ENCODE measurements at places on chromosomes 3 and 15.

DNA sequence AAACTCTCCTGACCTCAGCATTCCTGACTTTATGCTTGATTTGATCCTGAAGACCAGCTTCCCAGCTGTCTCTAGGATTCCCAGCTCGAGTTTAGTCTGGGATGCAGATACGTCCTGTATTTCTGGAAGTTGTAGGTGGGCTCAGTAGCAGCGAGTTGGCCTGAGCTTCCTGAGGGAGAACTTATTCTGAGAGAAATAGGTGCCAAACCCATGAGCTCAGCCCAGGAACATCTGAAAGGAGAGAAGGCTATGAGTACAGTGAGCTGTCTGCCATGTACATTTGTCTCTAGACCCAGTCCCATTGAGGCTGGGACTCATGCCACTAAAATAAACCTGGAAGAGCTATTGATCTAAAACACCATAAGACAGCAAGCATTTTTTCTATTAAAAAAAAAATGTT, 36.6 kb upstream of the SLC9A9 start:
- no peak for DNase-seq

DNA sequence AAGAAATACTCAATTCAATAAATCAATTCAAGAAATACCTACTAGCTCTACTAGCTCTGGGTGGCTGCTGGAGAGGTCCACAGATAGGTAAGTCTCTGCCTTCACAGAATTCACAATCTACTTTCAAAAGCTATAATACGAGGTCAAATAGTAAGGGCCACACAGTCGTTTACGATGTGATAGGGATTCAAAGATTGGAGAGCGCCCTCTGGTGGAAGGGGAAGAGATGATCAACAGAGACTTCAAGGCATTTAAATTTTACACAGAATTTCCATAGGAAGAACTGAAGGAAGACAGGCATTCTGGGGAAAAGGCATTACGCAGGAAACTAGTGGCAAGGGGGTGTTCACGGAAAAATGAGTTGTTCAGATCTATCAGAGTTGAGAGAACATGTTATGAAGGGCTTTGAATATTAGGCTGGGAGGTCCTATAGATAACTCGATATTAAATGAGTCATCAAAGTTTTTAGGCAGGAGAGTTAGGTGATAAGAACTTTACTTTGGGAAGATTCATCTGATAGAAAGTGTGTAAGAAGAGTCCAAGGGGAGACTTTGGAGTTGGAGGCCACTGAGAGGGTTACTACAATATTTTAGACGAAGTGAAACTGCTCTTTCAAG, 128.8 kb downstream of the FRMD5 start:
- DNase-seq = peak; percentile 40

- no peak for DNase-seq
These were observed 101.1 kb downstream of the CMSS1 start for GRCh38 chr3:99918715-99919114.

GRCh38 chr15:79307251-79307650, 3.7 kb upstream of the TMED3 start:
- no peak for DNase-seq

DNA sequence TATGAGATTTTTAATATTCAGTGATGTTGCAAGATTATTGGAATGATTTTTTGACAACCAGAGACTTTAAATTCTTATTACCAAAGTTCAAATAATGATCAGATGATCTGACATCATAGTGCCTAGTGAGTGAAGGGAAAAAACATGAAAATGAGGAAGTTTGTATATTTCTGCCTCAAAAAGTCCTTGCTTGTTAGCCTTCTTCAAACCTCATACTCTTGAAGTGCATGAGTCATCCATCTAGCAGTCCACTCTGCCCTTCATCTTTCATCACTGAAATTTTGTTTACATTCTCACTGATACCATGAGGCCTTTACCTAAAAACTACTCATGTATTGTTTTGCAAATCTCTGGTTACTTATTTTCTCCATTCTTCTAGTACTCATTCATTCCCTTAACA, 23.9 kb upstream of the OR5H6 start:
- DNase-seq = no peak

DNA sequence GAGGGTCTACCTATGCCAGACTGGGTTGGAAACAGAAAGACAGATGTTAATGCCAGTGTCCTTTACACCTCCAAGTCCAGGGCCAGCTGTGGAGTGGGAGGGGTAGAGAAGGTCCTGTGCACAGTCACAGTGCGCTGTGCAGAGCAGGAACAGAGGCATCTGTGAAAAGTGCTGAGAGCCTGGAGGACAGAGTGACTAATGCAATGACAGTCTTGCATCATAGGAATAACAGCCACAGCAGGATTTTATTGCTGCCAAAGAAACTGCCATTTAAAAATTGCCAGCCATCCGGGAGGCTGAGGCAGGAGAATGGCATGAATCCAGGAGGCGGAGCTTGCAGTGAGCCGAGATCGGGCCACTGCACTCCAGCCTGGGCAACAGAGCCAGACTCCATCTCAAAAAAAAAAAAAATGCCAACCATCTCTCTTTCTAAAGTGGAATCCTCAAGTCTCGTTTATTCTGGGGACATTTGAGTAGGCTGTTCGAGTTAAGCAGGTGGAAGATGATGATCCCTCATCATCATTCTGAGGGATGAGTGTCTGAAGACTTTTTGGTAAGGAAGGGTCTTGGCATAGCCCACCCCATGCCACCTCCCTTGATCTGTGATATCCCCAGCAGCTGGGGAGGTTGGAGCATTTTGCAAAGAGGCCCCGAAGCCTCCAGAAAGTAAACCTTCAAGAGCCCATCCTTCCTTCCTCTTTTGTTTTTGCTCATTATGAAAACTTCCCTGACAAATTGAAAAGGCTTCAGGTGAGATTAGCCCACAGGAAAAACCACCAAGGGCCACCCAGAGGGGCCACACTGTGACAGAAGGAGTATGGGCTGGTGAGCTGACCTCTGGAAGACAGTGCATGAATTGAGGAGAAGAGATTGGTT, 7.7 kb downstream of the CCR2 start:
- no peak for DNase-seq

DNA sequence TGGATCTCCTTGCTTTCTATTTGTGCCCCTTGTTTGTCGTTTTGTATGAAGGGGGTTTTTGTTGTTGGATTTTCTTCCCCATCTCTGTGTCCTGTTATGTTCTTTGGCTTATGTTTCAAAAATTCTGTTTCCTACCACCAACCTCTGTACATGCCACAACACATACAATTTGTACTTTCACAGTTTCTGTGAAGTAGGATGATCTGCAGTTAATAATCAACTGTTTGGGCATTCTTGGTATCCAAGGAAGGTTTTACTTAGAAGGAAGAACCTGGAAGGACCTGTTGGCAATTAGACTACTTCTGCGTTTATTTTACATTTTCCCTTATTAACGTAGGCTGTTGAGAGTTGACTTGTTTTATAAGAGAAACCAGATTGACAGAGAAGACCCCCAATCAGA, 8.3 kb downstream of the SETD5 start:
- DNase-seq = no peak

GRCh38 chr15:68034081-68034480, 20.0 kb upstream of the PIAS1 start:
- no peak for DNase-seq

DNA sequence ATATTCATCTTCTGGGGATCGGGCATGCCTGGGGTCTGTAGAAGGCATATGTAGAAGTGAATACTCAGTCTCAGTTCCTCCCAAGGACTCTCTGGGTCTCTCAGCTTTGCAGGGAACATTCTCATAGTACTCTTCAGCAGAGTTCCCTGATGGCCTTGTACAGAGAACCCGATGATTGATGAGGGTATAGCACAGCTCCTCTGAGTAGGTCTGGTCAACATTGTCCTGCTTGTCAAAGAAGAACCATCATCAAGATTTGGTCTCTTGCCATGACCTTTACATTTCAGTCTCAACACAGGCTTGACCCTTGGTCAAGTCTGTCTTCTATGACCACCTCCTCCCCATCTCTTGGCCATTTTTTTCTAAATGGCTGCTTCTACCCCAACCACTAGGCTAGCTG, 9.5 kb downstream of the GCSAM start:
- no peak for DNase-seq

DNA sequence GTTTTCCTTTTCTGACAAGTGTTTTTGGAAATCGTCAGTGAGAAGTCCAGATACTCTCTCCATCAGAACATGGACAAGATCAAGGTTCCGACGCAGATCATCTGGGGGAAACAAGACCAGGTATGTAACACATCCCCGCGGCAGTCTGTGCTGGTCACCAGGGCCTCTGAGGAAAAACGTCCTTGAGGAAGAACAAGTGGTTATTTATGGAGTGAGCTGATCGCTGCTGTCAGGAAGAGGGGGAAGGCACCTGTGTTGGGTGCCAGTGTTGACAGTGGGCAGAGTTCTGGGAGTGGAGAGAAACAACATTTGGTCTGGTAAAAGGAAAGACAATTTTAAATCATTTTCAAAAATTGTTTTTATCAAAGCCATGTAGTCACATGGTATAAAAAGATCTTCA, 20.7 kb upstream of the RPP14 start:
- no peak for DNase-seq

DNA sequence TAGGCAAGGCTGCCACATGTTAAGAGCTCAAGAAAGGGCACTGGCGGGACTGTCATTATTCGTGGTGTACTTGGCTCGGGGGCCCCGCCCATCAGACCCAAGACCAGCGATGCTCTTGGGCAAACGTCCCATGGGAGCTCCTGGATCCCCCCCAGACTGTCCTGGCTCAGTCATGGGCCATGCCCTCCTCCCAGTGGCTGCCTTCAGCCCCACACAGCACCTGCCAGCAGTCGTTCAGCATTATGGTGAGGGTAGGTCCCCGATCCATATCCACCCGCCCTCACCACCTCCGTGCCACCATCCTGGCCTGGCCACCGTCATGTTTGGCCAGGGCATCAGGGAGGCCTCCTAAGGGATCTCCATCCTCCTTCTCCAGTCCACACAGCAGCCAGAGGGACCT, 51.4 kb upstream of the IQSEC1 start:
- no peak for DNase-seq

DNA sequence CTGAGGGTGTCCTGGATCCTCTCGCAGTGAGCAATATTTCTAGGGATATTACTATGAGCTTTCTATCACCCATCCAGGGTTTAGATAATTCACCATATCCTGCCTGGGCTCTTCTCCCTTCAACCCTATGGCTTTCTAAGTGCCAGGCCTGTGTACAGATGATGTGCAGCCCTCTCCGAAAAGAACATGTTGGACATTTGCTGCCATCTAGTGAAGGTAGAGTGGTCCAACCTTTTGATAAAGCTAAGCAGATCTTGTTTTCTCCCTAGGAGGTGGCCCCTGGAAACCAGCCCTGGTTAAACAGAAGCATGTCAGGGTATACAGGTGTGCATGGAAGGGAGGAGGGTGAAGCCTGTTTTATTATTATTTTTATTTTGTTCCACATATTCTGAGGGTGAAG, 27.9 kb upstream of the SCN10A start:
- no peak for DNase-seq

GRCh38 chr3:127545216-127545615, 45.3 kb downstream of the TPRA1 start:
- DNase-seq = no peak

GRCh38 chr15:39140060-39140604, 440.7 kb upstream of the THBS1 start:
- DNase-seq = no peak

GRCh38 chr15:70210076-70210475, 112.4 kb upstream of the TLE3 start:
- DNase-seq = no peak

DNA sequence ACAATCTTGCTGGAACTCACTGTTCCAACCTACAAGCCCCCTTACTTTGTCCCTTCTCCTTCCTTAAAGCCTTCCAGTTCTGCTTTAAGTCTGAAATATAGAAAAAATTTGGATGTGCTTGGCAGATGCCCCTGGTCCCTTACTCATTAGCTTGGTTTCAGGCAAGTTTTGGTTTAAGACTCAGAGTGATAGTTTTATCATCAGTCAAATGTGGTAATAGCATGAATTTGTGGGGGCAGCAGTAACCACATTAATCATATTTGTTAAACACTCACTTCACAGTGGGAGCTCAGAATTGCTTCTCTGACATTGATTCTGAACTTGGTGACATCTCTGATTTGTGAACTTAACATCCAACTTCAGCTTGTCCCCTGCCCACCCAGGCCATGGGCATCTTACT, 58.3 kb upstream of the ALDH1A3 start:
- DNase-seq = no peak

- DNase-seq = no peak
These were observed 39.5 kb downstream of the HERC1 start for GRCh38 chr15:63794271-63794670.

DNA sequence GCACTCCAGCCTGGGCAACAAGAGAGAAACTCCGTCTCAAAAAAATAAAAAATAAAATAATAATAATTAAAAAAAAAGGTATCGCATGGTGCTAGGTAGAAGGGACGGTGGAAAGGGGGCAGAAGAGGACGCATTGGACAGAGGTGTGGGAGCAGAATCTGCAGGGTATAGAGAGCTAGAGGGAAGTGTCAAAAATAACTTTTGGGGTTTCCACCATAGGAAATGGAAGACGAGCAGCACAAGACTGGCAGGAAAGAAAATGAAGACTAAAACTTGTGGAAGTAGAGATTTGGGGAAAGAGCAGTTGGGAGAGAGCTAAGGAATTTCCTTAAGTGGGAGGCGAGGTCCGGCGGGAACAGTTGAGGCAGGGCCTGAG, 585 bp upstream of the MKRN2 start:
- DNase-seq = no peak

DNA sequence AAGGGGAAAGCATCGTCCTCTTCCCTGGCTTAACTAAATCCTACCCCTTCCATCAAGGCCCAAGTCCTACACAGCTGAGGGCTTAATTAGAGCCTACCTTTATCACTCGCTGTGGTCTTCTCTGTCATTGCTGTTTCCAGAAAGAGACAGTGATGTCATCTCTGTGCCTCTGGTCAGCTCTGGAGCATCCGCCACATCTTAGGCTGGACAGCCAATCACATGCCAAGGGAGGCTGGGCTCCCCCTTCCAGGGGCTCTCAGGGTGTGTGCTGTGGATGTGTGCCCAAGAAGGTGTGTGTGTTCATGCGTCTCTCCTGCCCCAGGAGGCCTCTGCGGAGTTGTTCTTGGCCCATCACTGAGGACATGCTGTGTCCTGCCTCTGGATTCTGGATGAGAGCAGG, 42.8 kb downstream of the CHST14 start:
- no peak for DNase-seq

GRCh38 chr15:95293456-95294031, 1037.0 kb upstream of the NR2F2 start:
- DNase-seq = no peak

- DNase-seq = no peak
These were observed 897 bp upstream of the TLE3 start for GRCh38 chr15:70098461-70099166.

DNA sequence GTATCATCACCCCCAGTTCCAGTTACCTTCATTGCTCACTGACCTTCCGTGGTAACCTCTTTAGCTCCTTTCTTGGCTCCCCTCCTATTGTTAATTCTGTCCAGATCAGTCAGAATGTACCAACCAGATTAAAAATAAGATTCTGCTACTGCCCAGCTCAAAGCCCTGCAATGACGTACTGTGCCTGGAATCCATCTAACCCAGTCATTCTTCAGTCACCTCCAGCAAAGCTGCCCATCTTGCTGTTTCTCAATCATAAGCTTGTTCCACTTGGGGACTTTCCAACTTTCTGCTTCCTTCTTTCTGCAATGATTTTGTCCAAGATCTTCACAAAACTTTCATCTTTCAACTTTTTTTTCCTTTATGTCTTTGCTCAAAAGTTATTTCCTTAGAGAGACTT, 512.0 kb upstream of the ZNF385D start:
- peak; percentile 51 for DNase-seq
